ENCODE measurements at places on chromosomes 6 and 20.

DNA sequence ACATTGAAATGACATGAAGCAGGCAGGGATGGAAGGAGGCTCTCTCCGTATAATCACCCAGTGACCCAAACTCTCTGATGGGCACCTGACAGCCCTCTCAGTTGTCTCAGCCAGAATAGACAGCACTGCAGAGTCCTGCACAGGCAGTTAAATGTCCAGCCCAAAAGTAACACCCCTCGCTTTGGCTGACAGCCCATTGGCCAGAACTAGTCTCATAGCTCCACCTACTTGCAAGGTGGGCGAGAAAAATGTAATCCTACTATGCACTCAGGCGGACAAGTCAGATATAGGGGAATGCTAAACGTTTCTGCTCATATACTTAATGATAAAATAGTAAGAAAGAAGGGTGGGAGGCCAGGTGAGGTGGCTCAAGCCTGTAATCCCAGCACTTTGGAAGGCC is 393.5 kb upstream of the JARID2 start:
- no peak for DNase-seq

DNA sequence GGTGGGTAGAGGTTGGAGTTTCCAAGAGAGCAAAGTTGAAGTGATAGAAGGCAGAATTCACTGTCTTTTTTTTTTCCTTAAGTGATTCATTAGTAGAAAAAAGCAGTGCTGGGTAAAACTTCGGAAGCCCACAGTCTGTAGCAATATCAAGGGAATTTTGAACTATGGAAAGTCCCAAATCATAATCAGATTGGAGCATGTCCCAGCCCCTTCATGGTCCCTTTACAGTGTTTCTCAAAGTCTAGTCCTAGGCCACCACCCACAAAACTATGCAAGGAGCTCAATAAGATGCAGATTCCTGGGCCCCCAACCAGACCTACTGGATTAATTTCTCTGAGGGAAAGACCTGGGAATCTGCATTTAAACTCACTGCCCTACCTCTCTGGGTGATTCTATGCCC is 22.6 kb downstream of the NEDD9 start:
- no peak for DNase-seq

DNA sequence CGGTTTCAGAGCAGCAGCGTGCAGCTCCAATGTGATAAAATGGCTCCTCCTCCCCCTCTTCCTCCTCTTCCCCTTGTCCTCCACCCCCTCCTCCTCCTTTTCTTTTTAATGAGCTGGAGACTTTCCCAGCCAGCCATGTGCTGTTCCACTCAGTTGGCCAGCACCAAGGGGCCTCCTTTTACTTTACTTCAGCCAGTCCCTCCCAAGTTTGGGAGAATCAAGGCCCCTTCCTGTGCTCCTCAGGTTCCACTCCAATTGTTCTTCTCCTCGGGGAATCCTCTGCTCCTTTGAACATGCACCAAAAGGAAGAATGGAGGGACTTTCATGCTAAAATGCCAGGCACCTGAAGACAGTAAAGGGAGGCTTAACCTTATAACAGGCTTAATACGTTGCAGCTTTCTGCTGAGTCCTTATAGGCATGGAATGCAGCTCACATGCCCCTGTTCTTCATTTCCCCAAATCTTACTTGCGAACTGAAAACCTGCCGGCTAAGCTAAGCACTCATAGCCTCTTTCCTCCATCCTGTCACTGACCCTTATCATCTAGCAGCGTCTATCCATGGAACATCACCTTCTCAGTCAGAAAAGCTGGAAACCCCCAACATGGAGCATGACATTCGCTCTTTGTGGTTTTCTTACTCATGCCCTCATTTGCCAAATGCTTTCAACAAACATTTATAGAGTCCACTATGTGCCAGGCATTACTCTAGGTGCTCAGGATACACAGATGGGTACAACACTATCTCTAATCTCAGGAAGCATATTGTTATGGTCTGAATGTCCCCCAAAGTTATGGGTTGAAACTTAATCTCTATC is 170.6 kb downstream of the PHACTR1 start:
- no peak for DNase-seq

- no peak for DNase-seq
Observed at GRCh38 chr6:143772116-143773086, 70.7 kb upstream of the LTV1 start.

GRCh38 chr6:138188278-138188941 is 26.7 kb downstream of the ARFGEF3 start:
- no peak for DNase-seq

DNA sequence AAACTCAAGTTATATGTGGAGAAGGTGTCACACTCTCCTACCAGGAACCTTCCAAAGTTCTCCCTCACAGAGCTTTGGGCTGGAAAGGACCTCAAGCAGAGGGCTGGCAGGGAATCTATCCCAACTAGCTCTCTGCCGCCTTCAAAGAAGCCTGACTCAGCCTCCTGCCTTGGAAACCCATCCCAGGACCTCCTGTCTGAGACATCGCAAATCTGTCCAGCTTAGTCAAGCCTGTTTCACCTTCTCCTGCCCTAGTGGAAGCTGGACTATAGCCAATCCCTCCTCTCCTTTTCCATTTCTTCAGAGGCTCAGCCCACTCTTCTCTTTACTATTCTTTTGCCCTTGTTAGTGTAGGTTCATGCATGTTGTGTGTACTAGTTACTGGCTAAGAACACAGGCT is 48.2 kb upstream of the FOXP4 start:
- DNase-seq = no peak

DNA sequence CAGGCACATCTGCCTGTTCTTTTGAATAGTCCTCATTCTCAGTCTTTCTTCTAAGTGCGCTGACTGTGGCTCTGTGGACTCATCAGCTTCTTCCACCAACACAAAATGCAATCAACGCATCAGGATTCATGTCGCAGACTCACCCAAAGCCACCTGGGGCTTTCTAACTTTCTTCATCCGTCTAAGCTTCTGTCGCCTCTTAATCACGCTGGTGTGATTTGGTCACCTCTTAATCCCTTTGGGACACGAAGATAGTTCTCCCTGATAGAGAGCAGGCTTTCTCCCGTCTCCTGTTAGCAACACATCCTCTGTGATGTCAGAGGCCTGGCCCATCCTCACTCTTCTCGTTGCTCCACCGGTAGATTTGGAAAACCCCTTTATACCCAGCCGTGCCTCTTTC is 78.0 kb upstream of the FOXQ1 start:
- no peak for DNase-seq

- no peak for DNase-seq
Observed at GRCh38 chr6:50829898-50830444, 11.3 kb downstream of the TFAP2B start.

DNA sequence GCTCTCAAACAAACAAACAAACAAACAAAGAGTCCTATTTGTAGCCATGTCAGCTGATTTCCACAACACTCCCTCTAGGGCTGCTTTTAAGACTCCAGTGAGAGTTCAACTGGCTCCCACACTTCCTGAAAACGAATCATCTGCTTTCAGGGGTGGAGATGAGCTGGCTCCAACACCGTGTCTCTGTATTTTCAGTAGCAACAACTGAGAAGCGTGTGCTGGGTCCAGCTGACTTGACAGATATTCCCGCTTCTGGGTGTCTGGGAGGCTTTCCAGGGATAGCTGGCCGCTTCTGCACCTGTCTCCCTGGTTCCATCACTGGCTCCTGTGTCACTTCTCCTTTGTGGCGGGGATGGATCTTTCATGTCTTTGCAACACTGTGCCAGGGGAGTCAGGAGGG is 272.5 kb upstream of the SOX4 start:
- no peak for DNase-seq

DNA sequence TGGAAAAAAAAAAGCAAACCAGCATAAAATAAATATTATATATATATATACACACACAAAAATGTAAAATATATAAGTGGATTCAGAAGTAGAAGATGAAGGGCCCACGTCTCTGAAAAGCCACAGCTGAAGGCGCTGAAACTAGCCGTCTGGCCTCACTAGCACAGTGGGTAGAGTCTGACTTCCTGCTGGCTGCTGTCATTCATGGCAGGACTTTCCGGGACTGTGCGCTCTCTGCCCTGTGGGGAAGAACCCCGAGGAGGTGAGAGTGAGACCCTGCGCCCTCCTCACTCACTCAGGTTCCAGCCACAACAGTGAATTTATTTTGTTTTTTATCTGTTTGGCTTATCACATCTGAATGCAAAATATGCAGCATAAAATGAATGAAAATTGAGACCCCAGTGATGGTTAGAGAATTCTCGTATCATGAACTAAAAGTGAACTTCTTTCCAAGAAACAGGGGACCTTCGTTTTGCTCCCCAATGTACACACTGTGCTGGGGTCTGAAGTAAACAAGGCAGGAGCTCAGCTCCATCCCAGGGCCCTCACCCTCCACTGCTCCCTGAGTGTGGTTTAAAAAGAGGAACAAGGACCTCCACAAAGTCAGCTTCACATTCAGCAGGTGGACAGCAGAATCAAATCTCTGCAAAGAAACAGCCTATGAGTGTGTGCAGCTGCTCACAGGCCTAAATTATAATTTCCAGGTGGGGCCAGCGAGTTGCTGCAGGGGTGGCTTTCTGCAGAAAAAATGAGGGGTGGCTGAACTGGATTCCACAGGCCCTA is 1.3 kb upstream of the RAMACL start:
- no peak for DNase-seq

DNA sequence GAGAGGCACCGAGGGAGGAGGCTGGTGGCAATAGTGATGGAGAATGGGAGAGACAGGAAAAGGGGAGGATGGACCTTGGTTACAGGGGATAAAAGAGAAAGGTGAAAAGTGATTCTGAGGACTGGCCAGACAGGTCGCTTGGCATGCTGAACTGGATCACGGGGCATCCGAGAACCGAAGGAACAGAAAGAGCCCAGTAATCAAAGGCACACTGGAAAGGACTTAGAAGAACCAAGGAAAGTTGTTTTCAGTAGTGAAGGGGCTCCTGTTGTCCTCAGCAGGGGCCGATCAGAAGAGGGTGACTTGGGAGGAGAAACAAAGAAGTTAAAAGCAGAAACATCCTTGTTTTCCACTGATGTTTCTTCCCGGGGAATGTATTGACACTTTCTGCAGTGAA is 18.9 kb downstream of the SYTL3 start:
- no peak for DNase-seq

DNA sequence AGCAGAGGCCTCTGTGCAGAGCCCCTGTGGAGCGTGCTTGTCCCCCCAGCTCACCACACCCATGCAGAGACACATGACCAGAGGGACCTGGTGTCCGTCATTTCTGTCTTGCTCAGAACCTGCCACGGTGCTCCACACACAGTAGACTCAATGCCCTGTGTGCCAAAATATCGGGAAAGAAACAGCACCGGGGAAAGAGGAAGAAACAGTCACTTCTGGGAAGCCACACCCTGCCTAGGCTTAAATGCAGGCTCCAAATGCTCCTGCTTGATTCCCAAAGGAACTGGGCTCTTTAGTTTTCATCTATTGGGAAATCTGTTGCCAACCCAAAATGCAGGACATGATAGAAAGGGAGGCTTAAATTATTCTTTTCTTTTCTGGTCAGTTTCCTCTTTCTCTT is 503.9 kb downstream of the CD83 start:
- no peak for DNase-seq

DNA sequence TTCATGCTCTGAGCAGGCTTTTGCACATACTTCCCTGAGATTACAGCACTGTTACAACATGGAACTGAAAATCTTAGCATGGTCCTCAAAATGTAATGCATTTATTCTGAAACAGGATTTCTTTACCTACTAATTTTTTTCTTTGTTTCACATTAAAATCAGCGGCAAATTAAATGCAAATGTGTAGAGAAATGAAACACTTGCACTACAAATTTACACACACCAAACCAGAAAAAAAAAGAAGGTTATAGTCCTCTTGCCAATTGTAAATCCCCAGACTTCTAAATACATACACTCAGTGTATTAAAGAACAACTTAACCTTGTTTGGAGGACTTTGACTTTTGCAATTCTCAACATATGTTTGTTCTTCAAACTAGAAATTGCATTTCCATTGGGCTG is 210.9 kb upstream of the TBX18 start:
- no peak for DNase-seq

GRCh38 chr20:41086402-41087324 is 50.7 kb upstream of the PLCG1 start:
- no peak for DNase-seq

DNA sequence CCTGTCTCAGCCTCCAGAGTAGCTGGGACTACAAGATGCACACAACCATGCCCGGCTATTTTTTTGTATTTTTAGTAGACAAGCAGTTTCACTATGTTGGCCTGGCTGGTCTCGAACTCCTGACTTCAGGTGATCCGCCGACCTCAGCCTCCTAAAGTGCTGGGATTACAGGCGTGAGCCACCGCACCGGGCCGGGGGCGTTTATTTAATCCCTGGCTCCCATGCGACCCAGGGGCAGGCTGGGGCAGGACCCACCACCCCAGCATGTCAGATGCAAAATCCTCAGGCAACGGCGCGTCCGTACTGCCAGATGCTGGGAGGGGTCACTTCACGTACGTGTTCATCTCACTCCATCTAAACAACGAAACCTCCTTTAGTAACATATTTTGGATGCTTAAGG is 518.7 kb upstream of the NOX3 start:
- DNase-seq = no peak

GRCh38 chr6:153858529-153858928 is 180.5 kb upstream of the OPRM1 start:
- no peak for DNase-seq

GRCh38 chr6:169420912-169421543 is 167.4 kb upstream of the THBS2 start:
- peak; percentile 22 for DNase-seq

GRCh38 chr6:123564361-123564760 is 72.4 kb downstream of the TRDN start:
- no peak for DNase-seq

DNA sequence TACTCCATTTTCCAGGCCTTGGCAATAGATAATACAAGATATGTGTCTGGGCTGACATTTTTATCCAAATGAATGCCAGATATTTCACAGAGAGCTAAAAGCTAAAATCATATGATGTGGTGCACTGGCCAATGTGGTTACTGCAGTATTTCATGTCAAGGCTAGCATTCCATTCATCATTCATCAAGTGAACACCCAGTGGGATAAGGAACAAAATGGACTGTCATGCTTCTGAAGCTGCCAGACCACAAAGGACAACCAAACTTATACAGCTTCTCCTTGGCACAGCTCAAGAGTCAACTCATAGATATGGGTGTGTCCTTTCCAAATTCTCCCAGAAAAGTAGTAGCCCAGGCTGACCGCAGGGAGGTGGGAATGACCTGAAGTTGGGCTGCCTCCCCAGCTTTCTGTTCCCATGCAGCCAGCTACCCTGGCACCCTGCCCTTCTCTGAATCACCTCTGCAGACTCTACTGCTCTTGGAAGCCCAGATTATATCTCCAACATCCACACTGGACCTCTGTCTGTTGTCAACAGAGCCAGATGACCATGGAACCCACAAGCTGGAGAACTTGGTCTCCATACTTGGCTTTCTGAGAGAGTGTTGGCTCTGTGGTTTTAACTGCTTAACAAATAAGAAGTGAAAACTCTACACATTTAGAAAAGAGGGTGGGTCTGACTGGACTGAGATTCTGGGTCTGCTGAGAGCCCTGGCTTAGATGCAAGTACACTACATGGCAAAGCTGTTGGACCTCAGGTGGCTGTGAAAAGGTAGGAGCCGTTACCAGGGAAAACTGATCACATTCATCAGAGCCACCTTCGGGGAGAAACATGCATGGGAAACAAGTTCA is 122.8 kb downstream of the ALDH8A1 start:
- DNase-seq = no peak

GRCh38 chr20:13423472-13424173 is 202.5 kb downstream of the ISM1 start:
- peak; percentile 87 for DNase-seq

Measured in HepG2 (cell line).